ENCODE measurements at places on chromosomes 12 and 14.

DNA sequence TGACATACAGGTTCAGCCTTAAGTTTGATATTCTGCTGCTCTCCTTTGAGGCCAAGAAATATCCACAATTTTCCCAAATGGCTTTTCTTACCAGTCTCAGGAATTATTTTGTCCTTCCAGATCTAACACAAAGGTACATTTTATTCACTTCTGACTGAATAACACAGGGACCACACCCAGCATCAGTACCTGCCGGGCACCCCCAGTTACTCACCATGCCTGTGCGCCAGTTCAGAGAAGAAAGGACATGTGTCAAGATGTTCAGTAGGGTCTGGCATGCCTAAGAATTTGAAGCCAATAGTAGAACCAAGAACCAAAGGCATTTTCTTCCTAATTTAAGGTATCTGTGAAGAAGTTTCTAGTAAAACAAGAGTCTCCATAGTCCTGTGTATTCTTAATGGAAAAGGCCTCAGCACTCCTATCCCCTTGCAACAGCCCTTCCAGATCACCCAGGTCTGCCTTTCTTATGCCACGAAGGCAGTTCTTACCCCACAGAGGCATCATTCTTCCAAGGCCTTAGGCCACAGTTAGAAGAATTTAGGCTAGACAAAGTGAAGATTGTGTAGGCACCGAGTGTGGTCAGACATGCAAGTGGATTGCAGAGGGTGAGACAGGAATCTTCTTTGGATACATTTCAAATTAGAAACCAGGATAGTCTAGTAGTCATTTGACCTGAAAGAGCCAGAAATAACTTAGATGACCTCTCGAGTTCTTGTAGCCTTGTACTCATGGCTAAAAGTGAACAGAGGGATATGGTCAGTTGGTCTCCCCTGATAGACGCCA, 140.1 kb upstream of the HIF1A start:
- DNase-seq = no peak

GRCh38 chr12:109767991-109768900, 54.6 kb downstream of the FAM222A start:
- no peak for DNase-seq

DNA sequence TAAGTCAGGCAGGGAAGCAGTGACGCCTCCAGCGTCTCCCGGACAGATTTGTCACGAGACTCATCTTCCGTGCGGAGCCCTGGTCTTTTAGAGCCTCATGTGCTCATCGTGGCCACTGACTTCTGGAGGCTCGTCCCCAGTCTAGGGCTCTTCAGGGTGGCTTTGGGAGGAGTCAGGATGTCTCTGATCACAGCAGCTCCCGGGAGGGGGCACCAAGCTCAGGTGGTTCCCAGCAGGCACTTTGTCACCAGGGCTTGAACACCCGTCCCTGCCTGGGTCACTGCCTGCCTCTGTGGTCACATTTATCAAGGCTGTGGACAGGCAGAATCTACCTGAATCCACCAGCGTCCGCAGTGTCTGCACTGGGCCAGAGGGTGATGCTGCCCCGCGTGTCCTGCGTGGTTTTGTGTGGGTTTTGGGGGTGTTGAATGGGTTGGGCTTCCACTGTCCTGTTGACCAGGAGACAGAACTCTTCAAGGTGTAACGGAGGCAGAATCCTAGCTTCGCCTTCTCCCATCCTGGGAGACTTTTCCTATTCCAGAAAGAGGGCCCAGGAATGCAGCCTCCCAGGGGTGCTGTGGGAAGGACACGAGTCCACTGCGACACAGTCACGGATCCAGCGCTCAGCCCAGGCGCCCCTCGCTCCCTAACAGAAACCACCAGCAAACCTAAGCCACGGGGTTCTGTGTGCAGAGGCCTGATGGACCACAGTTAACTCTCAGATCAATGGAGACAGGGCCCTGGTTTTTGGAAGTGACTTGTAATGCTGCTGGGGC, 132.3 kb downstream of the ADGRD1 start:
- peak; percentile 44 for DNase-seq

DNA sequence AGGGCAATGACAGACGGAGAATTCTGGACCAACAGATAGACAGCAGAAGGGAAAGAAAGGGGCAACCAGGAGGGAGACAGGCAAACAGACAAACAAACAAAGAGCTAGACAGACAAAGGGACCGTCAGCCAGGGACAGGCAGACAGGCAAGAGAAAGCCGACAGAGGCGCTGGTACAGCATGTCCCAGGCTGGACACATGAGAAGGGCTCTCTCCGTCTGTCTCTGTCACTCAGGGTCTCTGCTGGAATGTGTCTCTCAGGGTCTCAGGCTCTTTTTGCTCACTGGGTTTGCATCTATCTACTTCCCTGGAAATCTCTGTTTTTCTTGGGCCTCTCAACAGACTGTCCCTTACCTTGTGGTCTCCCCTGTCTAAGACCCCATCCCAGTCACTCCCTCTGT, 8.2 kb upstream of the SMUG1 start:
- no peak for DNase-seq

GRCh38 chr12:127127897-127128296, 1139.1 kb upstream of the TMEM132C start:
- DNase-seq = no peak

DNA sequence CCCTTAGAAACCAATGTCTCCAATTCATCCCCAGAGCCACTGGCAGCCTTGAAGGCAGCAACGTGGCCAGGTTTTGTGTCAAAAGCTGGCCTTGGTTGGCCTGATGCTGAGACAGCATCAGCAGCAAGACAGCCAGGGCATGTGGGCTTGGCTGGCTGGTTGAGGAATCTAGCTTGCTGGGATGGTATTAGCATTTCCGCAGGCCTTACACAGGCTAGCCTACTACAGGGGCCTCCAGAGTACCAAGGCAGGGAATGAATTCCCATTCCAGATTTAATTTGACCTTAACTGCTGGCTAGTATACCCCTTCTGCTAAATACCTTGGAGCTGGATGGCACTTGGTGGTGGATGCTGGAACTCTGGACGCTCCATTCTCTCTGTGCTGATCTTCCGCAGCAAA, 15.8 kb downstream of the NGDN start:
- DNase-seq = no peak

DNA sequence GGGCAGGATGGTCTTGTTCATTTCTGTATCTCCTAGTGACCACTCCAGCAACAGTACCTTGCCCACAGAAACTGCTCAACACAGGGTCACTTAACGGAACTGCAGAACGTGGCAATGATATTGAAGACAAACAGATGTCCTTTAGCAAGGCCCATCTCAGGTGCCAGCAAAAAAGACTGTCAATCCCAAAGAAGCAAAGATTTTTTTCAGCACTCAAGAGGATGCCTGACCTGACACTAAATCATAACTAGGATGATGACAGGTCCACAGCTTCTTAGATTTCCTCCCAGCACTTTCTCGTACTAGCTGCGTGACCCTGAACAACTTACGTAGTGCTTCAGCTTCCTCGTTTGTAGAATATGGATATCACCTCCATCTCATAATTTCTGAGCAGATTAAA, 39.4 kb downstream of the ATP2B1 start:
- DNase-seq = no peak

DNA sequence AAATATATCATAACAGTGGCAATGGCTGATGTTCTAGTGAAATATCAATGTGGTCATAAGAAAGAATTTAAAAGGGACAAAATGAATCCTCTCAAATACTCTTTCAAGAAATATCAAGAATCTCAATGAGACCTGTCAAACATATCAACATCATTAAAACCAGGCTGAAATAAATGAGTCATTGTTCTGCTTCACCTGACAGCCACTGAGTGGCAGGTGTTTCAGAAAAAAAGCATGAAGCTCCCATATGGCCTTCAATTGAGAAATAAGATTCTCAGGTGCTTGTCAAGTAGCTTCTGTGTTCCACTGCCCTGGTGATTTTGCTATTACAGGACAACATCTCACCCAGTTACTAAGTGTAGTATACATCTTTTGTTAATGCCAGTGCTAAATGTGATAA, 21.5 kb downstream of the ANAPC5 start:
- no peak for DNase-seq

GRCh38 chr12:131946757-131947156, 3.0 kb upstream of the EP400 start:
- no peak for DNase-seq

GRCh38 chr12:41962171-41962572, 182.5 kb downstream of the GXYLT1 start:
- DNase-seq = no peak

DNA sequence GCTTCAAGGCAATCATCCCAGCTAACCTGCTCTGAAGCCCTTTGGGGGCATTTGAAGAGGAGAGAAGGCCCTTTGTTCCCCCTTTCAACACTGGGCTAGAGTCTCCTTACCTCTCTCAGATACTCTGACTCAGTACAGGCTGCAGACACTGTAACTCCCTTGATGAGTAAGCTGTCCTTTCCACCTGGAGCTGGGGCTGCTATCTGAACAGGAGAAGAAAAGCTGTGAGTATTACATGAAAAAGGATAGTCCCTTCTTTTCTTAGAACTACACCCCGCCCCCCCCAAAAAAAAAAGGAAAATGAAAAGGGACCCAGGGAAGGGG, 186.6 kb upstream of the PLEKHG7 start:
- no peak for DNase-seq

DNA sequence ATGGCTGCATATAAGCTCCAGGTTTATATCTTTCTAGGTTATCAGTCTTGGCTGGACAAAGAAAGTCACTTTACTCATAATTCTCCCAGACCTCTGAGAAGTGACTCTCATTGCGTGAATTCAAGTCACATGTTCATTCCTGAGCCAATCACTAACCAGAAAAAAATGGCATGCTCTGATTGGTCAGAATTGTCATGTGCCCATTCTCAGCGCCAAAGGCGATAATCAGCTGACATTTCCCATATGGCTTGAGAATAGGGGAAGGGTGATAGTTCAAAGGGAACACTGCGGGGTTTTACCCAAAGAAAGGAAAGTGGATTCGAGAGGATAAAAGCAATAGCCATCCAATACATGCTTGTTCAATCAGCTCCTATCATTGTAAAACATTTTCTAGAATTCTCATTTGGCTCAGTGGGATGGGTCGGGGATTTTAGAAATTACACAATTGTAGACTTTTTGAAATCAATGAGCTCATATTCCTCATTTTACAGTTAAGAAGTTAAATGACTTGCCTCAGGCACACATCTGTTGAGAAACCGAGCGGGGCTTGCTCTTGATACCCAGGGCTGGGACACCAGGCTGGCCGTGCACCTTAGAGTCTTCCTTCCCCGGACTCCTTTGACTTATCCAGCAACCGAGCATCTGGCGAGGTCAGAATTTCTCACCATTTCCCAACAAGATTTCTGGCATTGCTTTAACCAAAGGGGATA, 454.0 kb upstream of the TBX3 start:
- DNase-seq = no peak

GRCh38 chr14:100640471-100641273, 53.5 kb upstream of the BEGAIN start:
- DNase-seq = no peak

- no peak for DNase-seq
Observed at GRCh38 chr12:130992448-130992847, 38.7 kb downstream of the ADGRD1 start.

- DNase-seq = no peak
Observed at GRCh38 chr14:74400919-74401503, 25.0 kb downstream of the SYNDIG1L start.

DNA sequence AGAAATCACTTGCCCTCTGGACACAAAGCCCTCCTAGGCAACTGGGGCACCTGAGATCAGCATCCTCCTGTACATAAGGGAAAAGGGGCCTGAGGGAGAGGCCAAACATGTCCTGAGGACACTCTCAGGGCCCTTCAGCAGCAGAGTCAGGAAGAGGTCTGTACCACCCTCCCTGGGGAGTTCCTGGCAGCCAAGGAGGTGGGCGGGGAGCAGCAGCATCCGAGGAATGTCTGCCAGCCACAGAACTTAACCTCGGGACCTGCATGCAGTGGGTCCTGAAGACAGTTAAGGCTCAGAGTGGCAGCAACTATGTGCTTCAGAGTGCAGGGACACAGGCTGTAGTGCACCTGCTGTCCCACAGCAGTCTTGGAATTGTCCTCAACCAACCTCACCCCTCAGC, 62.1 kb downstream of the SPTB start:
- no peak for DNase-seq

- DNase-seq = peak; percentile 77
Observed at GRCh38 chr14:104975481-104976197, 2.5 kb downstream of the AHNAK2 start.

DNA sequence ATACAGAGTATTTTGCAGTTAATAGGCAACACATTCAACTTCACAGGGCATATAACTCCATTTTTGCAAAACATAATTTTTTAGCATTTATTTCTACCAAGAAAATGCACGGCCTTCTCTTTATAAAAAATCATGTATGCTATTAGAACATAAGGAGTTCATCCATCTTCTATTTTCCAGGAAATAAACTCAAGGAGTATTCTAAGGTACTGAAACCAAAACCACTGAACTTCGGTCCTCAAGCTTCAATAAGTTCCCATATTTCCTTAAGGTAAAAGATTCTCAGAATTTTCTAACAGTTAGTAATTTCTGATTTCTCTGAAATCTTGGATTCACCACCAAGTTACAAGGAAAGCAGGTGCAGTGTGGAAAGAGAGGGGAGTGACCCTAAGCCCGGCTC, 113.3 kb upstream of the DIO2 start:
- DNase-seq = no peak

DNA sequence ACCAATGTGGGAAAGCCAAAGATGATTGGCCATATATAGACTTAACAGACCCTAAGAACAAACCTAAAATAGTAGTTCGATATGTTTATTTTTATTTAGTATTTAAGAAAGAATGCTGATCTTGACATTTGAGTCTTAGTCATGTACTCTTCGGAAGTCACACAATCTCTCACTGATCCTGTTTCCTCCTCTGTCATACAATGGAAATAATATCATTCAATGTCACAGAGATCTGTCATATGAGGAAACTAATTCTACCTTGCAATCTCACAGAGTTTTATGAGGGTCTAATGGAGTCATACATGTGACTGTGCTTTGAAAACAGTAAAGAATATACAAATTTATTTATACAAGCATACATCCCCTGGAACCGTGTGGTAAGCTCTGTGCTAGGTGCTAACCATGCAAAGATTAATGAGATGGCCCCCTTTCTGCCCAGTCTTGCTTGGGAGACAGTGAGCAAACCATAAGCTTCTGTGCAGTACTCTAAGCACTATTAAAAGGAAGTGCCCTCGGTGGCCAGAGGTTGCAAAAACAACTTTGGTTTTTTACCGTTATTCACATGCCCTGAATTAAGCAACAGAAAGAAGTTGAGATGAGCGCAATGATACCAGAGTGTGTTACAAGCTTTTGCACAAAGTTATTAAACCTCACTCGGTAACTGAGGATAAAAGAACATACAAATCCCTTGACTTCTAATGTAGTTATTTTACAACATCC, 1.7 kb upstream of the LIN7A start:
- DNase-seq = no peak

- DNase-seq = no peak
Observed at GRCh38 chr12:23884909-23885308, 64.6 kb downstream of the SOX5 start.

DNA sequence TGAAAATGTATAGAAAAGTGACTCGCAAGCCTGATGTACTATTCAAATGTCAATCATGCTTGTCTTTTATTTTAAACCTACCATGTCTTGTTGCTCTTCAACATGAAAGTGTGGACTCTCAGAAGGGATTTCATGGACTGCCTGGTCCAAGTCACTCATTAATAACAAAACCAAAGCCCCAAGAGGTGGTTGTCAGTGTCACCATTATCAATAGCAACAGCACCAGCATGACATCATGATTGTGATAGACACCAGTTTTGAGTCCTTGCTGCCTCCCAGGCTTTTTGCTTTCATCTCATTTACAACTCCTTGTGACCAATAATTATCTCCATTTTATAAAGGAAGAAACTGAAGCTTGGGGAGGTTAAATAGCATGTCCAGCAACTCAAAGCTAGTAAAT, 112.0 kb upstream of the TMPO start:
- no peak for DNase-seq

All from RWPE2 (cell line).